ENCODE measurements at places on chromosomes 16 and 17. TPM values are rescaled to one million over a fixed set of nuclear protein-coding genes. Genes with fewer than 3 reads are reported as not detected.

The CNGB1 gene
- polyA plus RNA-seq, result not detected

The CAMTA2 gene
- polyA plus RNA-seq, result 4.8 TPM

The KCNH4 gene
- polyA plus RNA-seq, result 0.17 TPM

The PABPN1L gene
- not detected for polyA plus RNA-seq

The PTGES3L gene
- polyA plus RNA-seq, result not detected

The USP6 gene
- 0.09 TPM for polyA plus RNA-seq

The TEX14 gene
- polyA plus RNA-seq, result 0.44 TPM

The SP6 gene
- not detected for polyA plus RNA-seq

The LPO gene
- not detected for polyA plus RNA-seq

The NPIPB2 gene
- polyA plus RNA-seq, result not detected

The GALK1 gene
- 17.3 TPM for polyA plus RNA-seq

The AIPL1 gene
- not detected for polyA plus RNA-seq

The SHBG gene
- not detected for polyA plus RNA-seq

Measured in naive B cell (primary cell).